ENCODE measurements at places on chromosomes 13 and 19.

- peaks cover 18% of the 10 kb centered on the region for H3K27me3 ChIP-seq
- DNase-seq: no peak
- H3K27ac ChIP-seq: no peak overlapping the region
Observed at GRCh38 chr19:18975869-18976268, 34.9 kb upstream of the HOMER3 start.

DNA sequence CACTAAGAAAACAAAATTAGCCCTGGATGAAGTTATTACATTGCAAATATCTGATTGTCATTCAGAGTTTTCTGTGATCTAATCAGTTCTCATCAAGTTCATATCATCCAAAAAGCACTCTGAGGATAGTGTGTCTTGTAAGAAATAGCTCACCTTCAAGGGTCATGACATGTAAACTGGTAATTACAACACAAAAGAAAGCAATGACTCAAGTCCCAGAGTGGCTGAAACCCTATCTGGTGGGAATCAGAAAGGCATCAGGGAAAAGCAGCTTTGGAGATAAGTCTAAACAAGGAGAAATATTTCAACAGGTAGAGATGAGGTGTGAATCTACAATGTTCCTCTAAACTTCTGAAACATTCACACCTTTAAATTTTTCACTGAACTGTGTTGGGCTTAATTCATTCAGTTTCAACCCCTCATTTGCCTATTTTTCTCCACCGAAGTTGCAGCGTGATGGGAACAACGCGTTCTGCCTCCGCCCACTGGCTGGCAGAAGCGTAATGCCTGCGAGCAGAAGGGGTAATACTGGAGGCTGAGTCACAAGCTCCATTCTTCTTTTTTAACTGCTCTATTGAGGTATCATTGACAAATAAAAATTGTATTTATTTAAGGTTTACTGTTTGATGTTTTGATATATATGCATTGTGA is 155.2 kb upstream of the IPO5 start:
- DNase-seq: no peak
- H3K27me3 ChIP-seq: peaks cover 8% of the 10 kb centered on the region
- no peaks in the 10 kb centered on the region for H3K36me3 ChIP-seq
- H3K4me3 ChIP-seq: no peak overlapping the region

GRCh38 chr13:74678308-74678965 is 544.2 kb upstream of the KLF12 start:
- H3K27me3 ChIP-seq: no peaks in the 10 kb centered on the region
- H3K4me1 ChIP-seq: no peaks in the 10 kb centered on the region
- no peak overlapping the region for H3K4me3 ChIP-seq

GRCh38 chr19:57103573-57104277 is 16.1 kb upstream of the USP29 start:
- H3K27ac ChIP-seq: peak overlapping the region; percentile 75
- H3K4me1 ChIP-seq: peaks cover 3% of the 10 kb centered on the region
- peak; percentile 57 for DNase-seq

DNA sequence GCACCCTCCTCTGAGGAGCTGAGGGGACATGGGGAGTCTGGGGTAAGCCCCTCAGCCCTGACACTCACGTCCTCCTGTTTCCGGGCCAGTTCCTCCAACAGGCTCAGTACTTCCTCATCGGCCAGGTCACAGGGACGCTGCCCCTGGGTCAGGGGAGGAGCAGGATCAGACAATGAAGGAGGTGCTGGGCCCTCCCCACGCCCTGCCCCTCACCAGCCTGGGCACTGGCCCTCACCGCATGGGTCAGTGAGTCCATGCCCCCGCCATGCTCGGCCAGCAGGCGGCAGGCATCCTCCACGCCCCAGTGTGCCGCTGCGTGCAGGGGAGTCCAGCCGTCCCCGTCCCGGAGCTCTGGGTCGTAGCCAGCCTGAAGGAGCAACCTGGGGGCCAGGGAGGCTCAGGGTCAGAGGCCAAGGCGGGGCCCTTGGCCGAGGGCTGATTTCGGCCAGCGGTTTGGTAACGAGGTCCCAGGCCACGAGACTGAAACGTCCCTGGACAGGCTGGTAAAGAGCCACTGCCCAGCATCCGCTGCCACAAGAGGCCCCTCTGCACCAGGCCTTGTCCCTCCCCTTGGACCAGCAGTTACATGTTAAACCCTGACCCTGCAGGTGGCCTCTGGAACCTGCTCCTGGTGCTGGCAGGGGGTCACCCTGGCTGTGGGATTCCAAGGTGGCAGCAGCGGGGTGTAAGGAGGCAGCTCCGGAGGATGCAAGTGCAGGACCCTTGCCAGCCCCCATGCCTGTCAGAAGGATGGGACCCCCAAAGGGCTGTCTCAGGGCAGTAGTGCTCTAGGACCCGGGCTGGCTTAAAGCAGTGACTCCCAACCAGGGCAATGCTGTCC is 18.5 kb downstream of the PPP1R12C start:
- no peaks in the 10 kb centered on the region for H3K27me3 ChIP-seq
- no peak for DNase-seq

GRCh38 chr13:49279885-49280284 is 32.2 kb downstream of the CDADC1 start:
- no peaks in the 10 kb centered on the region for H3K4me1 ChIP-seq
- H3K27ac ChIP-seq: no peak overlapping the region
- H3K36me3 ChIP-seq: peaks cover 14% of the 10 kb centered on the region

GRCh38 chr13:32409561-32410421 is 18.1 kb downstream of the N4BP2L1 start:
- H3K27ac ChIP-seq: no peak overlapping the region
- peaks cover 34% of the 10 kb centered on the region for H3K36me3 ChIP-seq
- no peaks in the 10 kb centered on the region for H3K27me3 ChIP-seq
- H3K4me3 ChIP-seq: no peak overlapping the region
- peaks cover 14% of the 10 kb centered on the region for H3K4me1 ChIP-seq
